ENCODE measurements at places on chromosomes 5 and 9.

DNA sequence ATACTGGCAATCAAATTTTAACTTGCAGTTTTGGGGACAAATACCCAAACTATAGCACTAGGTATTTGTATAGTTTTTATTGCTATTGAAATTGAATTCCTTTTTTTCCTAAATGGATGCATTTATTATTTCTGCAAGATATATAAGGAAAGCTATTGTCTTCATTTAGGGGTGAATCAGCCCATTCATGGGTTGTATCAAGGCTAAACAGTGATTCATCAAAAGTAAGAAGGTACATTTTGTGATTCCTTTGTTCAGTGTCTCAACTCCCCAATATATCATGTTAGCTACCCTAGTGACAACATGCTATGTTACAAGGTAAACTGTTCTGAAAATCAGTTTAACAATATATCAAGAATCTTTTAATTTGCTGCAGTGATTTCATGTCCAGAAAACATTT is 185.7 kb downstream of the PLK2 start:
- DNase-seq: no peak

DNA sequence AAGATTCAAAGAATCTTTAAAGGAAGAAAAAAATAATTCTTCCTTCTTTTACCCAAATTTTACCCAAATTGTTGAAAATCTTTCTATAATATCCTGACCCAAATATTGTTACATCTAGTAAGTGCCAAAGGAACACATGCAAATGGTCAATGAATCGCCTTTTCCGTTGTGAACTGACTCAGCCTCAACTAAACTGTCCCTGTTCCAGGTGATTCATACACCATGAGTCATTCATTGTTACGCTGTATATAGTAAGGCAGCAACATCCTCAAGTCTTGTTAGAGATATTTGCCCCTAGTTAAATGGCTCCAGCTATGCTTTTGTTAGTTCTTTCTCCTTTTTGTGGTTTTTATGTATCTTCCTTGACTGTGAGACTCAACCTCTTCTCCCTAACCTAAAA is 9.7 kb downstream of the PTGER4 start:
- peak; percentile 87 for DNase-seq

GRCh38 chr9:130200038-130200849 is 28.0 kb downstream of the NCS1 start:
- DNase-seq: no peak

GRCh38 chr9:95176755-95177319 is 140.7 kb downstream of the FANCC start:
- no peak for DNase-seq

GRCh38 chr5:149837680-149838269 is 106.8 kb downstream of the PDE6A start:
- peak; percentile 44 for DNase-seq

DNA sequence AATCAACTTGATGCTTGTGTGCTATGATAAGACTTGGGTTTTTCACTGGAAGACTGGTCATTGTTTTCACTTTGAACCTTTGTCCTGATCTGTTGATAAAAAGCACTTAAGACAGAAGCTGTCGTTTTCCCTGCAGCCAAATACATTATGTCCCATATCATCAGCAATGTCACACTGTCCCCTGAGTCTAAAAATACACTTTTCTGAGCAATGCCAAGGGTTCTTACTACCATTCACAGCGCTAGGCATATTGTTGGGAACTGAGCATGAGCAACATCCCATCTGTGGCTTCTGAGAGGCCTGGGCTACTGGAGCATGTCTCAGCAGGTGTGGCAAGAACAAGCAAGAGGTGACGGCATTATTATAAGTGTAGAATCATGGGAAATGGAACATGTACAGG is 81.8 kb downstream of the SEMA6A start:
- no peak for DNase-seq

- peak; percentile 32 for DNase-seq
Measured at GRCh38 chr9:84174486-84174885, 166.1 kb downstream of the SLC28A3 start.

- peak; percentile 9 for DNase-seq
Measured at GRCh38 chr9:134461426-134461982, 135.2 kb downstream of the RXRA start.

DNA sequence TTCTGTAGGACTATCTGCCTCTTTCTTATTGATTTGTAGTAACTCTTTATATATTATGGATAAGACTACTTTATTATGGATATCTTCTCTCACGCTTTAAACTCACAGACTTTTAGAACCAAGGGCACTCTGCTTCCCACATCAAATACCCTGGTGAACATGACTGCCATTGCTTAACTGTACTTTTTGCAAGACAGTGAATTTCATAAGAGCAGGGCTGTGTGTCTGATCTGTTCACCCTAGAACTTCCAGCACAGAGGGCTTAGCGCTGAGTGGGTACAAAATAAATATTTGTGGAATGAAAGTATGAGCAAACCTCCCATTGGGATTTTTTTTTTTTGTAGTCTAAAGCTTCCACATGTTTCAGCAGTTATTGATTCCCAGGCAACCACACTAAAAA is 84.8 kb downstream of the CFAP77 start:
- DNase-seq: no peak

- DNase-seq: no peak
Measured at GRCh38 chr9:81564632-81565031, 124.7 kb downstream of the TLE1 start.

GRCh38 chr5:110623874-110624273 is 102.6 kb downstream of the TMEM232 start:
- DNase-seq: no peak

DNA sequence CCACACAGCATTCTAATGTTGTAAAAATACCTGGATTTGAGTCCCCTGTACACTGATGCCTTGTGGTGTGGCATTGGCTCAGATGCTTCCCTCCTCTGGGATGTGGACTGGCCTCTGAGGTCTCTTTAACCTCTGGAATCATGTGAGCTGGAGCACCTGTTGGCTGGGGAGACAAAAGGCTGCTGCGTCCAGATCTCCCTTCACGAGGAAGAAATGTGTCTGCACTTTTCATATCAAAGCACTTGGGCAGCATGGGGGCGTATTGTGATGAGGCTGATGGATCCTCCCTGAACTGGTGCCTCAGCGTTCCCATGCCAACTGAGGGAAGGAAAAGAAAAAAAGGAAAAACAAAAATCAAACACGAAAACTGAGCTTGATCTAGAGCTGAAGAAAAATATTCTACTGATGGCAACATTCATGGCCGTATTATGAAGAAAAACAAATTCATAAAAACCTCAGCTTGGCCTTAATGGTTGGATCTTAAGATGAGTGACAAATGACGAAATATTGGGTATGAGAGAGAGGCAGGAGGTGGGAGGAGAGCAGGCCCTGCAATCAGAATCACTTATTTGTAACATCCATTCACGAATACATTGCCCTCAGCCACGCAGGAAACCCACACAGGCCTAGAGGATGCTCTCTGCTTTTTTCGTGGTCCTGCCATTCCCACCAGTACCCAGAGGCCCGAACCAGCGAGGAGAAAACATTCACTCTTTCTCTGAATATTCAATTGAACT is 26.2 kb downstream of the GRIA1 start:
- DNase-seq: no peak

- DNase-seq: no peak
Measured at GRCh38 chr9:89177012-89177943, 1.3 kb downstream of the SHC3 start.

GRCh38 chr5:179974946-179975712 is 67.4 kb upstream of the TBC1D9B start:
- peak; percentile 53 for DNase-seq

DNA sequence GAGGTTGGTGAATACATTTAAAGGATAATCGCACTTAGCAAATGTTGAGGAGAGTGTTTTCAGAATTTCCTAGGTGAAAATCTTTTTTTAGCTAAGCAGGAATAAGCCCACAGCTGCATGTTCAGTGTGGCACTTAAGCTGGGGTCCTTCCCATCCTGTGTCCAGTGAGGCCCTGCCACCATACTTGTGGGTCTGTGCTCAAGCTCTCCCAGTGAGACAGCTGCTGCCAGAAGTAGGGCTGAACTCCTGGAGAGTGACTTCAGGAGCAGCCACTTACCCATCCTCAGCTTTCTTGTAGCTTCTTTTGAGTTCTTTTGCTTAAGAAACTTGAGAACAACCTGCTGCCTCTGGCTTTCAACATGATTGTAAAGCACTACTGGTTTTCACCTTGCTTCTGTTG is 110.0 kb upstream of the DHFR start:
- DNase-seq: no peak

DNA sequence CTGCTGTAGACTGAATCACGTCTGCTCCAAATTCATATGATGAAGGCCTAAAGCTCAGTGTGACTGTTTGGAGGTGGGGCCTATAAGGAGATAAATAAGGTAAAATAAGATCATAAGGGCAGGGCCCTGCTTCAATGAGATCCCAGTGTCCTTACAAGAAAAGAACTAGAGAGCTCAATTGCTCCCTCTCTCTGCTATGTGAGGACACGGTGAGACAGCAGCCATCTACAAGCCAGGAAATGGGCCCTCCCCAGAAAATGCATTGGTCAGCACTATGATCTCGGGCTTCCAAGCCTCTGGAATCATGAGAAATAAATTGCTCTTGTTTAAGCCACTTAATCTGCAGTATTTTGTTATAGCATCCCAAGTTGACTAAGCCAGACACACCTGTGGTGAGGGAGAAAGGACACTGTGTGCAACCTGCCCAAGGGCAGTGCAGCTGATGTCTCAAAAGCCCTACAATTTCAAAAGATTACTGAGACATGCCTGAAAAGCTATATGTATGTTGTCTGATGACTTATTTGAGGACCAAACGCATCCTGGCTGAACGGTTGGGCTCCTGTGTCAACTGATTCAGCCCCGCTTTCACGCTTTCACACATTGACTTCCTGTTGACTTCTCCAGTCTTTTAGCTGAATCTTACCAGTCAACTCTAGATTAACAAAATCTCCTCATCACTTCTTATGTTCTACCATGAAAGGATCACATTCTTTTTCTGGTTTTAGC is 13.2 kb downstream of the GZMK start:
- DNase-seq: no peak

- DNase-seq: no peak
Measured at GRCh38 chr5:116265471-116265870, 180.6 kb downstream of the COMMD10 start.

- no peak for DNase-seq
Measured at GRCh38 chr9:22111176-22111953, 102.3 kb upstream of the CDKN2B start.

DNA sequence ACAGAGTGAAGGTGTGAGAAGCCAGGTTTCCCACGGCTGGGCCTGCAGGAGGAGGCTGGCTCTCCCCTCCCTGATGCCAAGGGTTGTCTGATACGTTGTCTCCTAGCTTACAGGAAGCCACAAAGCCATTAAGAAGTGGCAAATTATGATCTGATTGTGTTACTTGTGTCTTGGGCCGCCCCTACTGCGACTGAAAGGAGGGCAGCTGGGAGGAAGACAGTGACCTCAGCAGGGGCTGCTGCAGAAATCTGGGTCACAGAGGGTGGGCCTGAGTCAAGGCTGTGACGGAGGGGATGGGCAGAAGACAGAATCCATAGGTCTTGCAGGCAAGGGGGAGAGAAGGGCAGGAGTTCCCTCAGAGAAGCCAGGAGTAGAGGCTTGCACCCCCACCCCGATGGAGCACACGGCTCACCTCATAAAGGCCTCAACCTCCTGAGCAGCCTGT is 145.0 kb downstream of the FSTL4 start:
- no peak for DNase-seq

GRCh38 chr5:163248871-163249270 is 188.5 kb upstream of the CCNG1 start:
- DNase-seq: no peak

DNA sequence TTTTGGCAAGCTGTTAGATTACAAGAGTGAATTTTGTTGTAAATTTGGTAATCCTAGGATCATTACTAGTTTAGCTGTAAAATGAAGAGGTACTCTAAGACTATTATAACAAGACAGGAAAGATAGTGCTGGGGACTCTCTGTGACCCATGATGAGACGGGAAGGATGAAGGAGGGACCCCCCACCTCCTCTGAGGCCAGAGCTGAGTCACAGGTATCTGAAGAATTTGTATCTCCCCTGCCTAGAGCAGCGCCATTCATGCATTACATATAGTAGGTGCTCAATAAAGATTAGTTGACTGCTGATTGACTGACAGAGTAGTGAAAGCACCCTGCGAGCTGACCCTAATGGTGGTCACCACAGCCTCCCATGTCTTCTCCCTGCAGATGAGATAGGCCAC is 202.8 kb downstream of the SNX18 start:
- DNase-seq: no peak

DNA sequence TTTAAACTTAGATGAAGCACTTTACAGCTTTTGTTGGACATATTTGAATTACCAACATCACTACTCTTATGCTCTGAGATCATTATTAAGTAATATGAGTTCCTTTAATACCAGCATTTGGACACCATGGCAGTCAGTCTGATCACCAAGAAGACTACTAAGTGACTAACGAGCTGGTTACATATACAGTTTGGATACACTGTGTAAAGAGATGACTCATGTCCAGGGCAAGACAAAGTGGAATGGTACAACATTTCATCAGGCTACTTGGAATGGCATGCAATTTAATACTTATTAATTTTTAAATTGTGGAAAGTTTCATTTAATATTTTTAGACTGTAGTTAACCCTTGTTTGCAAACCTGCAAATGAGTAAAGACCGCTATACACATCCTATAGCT is 237.4 kb upstream of the PRDM9 start:
- DNase-seq: no peak

DNA sequence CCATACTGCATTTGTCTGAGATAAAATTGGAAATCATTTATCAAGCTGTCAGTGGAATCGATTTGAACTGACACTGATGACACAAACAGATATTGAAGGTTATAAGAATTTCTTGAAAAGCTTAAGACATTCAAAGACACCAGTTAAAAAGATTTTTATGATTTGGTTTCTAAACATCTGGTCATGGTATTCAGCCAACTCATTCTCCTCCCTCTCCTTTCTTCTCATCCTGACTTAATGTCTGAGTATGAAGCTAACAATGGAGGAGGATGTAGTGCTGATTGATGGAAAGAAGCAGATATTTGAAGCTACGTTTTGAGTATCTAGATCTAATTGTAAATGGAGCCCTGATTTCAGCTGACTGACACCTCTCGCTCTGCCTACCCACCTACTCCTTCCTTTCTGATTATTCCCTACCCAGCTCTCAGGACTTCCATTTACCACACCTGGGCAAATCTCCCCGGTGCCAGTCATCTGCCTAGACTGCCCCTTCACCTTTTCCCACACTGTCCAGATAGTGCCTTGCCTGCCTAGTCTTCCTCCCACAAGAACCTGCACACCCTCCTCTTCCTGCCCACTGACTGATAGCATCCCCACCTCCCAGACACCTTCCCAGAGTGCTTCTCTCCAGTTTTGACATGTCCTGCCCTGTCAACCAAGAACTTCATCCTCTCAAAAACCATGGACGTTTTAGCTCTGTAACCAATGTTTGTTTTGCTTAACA is 20.7 kb upstream of the LIFR start:
- no peak for DNase-seq

DNA sequence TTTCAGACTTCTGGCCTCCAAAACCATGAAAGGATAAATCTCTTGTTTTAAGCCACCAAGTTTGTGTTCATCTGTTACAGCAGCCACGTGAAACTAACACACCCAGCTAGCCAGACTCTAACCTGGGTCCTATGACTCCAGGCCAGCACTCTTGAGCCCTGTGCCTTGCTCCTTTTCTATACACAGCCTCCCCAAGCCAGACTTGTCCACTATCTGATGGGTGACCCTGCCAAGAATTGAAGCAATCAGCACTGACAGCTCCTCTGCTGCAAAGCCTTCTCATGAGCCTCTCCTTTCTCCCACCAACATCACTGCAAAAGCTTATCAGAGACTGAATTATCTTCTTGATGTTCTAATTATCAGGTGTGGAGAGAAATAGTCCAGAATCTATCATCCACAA is 41.4 kb downstream of the SIL1 start:
- DNase-seq: no peak

GRCh38 chr9:81656004-81656403 is 33.3 kb downstream of the TLE1 start:
- DNase-seq: peak; percentile 7

- no peak for DNase-seq
Measured at GRCh38 chr5:133426264-133426663, 186.1 kb downstream of the FSTL4 start.
